ENCODE measurements at places on chromosomes 2 and 18.

DNA sequence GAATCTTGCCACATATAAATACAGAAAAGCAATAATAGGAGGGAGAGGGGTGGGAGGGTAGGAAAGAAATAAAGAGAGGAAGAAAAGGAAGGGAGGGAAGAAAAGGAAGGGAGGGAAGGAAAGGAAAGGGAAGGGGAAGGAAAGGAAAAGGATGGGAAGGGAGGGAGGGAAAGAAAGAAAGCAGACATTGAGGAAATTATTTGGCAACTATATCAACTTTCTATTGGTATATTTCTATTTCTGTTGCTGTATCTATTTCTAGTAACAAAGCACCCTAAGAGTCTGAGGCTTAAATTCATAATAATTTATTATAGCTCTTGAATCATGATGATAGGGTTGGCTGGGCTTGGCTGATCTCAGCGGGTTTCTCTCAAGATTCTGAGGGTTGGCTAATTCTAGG is 648.0 kb downstream of the CCDC85A start:
- DNase-seq = no peak

DNA sequence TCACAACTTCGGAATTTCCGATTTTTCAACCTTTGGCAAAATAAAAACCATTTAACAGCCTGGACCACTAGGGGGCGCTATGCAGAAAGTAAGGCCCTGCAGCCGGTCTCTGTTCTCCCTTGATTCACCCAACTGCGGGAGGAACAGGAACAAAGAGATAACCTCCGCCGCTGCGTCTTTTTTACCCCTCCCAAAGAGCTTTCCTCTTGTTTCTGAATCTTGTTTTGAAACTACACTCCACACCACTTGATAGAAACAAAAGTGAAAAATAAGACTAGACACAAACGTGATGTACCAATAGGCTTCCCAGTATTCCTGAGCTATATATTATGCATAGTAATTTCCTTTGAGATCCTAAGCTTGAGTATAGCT is 231.2 kb downstream of the MYO3B start:
- DNase-seq = peak; percentile 71

- DNase-seq = no peak
These were observed 36.3 kb upstream of the GREB1L start for GRCh38 chr18:21205695-21206094.

- no peak for DNase-seq
These were observed 70.6 kb downstream of the CAPN13 start for GRCh38 chr2:30736461-30737325.

- no peak for DNase-seq
These were observed 95.6 kb downstream of the ITGA4 start for GRCh38 chr2:181552808-181553207.
